ENCODE measurements at places on chromosomes 7 and 10.
A peak's percentile ranks its signal among the peaks of the same experiment; 100 is the strongest.

- peak; percentile 20 for DNase-seq
Observed at GRCh38 chr7:98357751-98358161, 43.1 kb downstream of the BAIAP2L1 start.

DNA sequence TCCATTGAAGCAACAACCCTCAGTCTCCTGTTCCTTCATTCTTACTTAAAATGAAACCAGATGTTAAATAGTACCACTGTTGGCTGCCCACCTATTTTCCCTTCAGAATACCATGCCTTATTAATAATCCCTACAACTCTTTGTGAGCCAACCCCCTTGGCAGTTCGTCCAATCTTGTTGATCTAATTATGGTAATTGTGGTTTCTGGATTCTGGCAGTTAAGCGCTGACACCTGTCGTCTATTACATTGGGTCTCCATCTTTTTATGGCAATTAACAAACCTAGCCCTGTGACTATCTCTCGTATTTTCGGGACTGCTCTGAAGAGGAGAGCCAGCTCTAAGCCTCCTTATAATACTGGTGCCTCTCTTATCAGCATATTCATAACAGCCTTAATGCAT is 432.0 kb downstream of the ATRNL1 start:
- DNase-seq = peak; percentile 86

GRCh38 chr10:77533887-77534278 is 103.7 kb downstream of the KCNMA1 start:
- no peak for DNase-seq

DNA sequence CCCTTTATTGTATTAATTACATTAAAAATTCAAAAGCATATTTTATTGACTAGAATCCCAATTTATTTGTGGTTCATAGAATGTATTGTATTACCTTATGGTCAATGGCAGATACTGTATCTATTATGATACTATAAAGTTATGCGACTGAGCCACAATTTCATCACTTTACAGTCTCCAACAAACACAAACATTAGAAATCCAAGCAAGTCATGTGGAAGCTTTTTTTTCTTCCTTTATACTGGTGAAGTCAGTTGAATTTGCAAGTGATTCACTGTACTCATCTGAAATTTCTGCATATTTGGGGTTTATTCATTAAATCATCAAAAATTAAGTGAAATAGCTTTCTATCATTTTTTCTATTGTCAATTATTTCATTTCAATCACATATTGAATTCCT is 54.3 kb downstream of the BMPER start:
- no peak for DNase-seq

GRCh38 chr10:75295868-75296441 is 60.2 kb upstream of the COMTD1 start:
- peak; percentile 32 for DNase-seq

DNA sequence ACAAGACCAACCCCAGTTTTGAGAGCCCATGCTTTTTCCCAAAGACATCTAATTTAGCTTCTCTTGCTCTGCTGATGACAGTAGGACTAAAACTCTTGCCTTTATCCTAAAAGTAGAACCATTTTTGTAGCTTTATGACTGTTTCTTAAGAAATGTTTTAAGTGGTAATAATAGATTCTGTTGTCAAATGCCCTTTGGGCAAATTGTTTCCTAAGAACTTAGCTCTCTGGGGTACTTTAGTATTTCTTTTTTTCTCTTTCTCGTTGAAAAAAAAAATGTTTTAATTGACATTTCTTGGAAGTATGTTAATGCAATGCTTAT is 157.4 kb downstream of the ARID5B start:
- no peak for DNase-seq

- no peak for DNase-seq
Observed at GRCh38 chr7:26144184-26145080, 7.6 kb upstream of the NFE2L3 start.

GRCh38 chr10:132592790-132593383 is 55.3 kb downstream of the INPP5A start:
- no peak for DNase-seq

DNA sequence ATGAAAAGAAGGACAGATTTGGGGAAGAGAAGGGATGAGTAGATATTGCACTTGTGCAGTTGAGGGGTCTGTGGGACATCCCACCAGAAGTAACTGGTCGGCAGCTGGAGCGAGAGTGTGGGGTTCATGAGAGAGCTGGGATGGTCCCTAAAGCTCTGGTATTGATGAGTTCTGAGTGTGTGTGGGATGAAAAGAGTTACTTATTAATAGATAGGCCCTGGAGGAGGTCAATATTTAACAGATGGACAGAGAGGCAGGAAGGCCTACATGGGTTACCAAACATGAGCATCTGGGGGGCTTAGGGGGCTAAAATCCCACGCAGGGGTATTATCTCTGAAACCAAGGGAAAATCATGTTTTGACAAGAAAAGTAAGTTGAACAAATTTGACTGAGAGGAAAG is 95.7 kb upstream of the SFMBT2 start:
- no peak for DNase-seq

Measured in NCI-H82 (cell line).